ENCODE measurements at places on chromosomes 1 and 21. TPM values are rescaled to one million over a fixed set of nuclear protein-coding genes. Genes with fewer than 3 reads are reported as not detected.

C4BPA gene
- total RNA-seq, result not detected

LCE1F gene
- not detected for total RNA-seq

NT5C1A gene
- 0.34 TPM for total RNA-seq

PDE9A gene
- 9.6 TPM for total RNA-seq

NADK gene
- 60.2 TPM for total RNA-seq

ARHGAP29 gene
- total RNA-seq, result 20.2 TPM

FABP3 gene
- total RNA-seq, result not detected

HSD3B2 gene
- not detected for total RNA-seq

MEGF6 gene
- total RNA-seq, result 1.3 TPM

OPRD1 gene
- 6.9 TPM for total RNA-seq

DFFA gene
- total RNA-seq, result 47.8 TPM

SRM gene
- 46.0 TPM for total RNA-seq

SLC9A1 gene
- 4.6 TPM for total RNA-seq

KCNN3 gene
- 1.3 TPM for total RNA-seq

KLHDC9 gene
- not detected for total RNA-seq

PRAMEF12 gene
- total RNA-seq, result not detected

ELK4 gene
- total RNA-seq, result 14.6 TPM

C1QB gene
- not detected for total RNA-seq

FAM131C gene
- total RNA-seq, result 1.5 TPM

NCAM2 gene
- total RNA-seq, result 11.2 TPM

OPTC gene
- not detected for total RNA-seq

OR14K1 gene
- not detected for total RNA-seq

GPR157 gene
- total RNA-seq, result 2.2 TPM

YIPF1 gene
- total RNA-seq, result 13.6 TPM

OR2T33 gene
- 0.32 TPM for total RNA-seq

COL16A1 gene
- total RNA-seq, result 59.6 TPM

AMY1A gene
- not detected for total RNA-seq

OR2T29 gene
- not detected for total RNA-seq

OR2M3 gene
- total RNA-seq, result not detected

PRPF38B gene
- total RNA-seq, result 20.4 TPM

KIRREL1 gene
- 119 TPM for total RNA-seq

FALEC gene
- total RNA-seq, result not detected

DRAXIN gene
- total RNA-seq, result not detected
